ENCODE measurements at places on chromosomes 2 and 18.
A peak's percentile ranks its signal among the peaks of the same experiment; 100 is the strongest.

DNA sequence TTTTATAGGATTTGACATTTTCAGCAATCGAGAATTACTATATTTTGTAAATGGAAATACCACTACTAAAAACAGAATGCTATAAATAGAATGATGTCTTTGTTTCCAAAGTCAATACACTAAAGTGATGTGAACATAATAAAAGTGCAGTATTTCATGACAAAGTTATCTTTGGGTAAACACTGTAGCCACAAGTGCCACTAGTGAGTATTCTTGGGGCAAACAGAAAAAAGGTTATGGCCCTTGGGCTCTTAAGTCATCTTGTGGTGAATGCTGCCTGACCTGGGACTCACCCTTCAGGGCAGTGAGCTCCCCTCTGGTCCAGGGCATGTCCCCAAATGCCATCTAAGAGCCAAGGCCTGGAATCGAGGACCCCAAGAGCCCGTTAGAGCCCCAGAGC is 99.2 kb upstream of the KYNU start:
- no peak for DNase-seq

GRCh38 chr2:239932881-239933735 is 92.0 kb downstream of the NDUFA10 start:
- DNase-seq = no peak

- DNase-seq = peak; percentile 78
These were observed 18.1 kb upstream of the B4GALT6 start for GRCh38 chr18:31702449-31702848.

DNA sequence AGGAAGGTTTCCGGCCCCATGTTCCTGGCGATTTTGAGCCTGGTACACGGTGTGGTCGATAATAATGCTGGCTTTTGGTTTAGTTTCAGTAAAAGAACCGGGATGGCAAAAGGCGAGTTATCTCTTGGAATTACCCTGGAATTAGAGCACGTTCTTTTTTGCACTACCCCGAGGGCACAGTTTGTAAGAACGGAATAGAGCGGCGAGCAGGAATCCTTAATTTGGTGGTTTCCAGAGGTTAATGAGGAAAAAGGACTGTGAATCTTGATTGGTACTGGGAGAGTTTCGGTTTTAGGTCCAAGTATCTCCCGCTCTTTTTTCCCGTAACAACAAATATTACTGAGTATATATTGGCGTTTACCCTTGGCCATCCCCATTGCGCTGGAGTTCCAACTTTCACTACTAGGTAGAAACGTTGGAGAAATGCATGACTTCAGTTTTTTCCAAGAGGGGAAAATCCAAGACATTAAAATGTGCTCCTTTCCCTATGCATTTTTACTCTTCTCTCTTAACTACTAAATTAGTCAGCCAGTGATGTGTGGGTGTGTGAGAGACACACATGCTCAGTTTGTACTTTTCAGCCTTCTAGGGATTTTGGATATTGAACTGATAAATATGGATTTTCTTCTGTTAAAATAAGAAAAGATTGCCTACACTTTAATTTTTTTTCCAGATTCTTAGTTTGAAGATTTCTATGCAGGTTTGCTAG is 160.8 kb downstream of the AGPS start:
- DNase-seq = peak; percentile 52

GRCh38 chr18:57054891-57055290 is 92.0 kb upstream of the BOD1L2 start:
- no peak for DNase-seq

- DNase-seq = no peak
These were observed 16.3 kb downstream of the GPN1 start for GRCh38 chr2:27645197-27645596.

GRCh38 chr2:174654419-174654941 is 56.9 kb upstream of the WIPF1 start:
- no peak for DNase-seq

- DNase-seq = no peak
These were observed 155.5 kb upstream of the ACVR2A start for GRCh38 chr2:147689220-147689909.

DNA sequence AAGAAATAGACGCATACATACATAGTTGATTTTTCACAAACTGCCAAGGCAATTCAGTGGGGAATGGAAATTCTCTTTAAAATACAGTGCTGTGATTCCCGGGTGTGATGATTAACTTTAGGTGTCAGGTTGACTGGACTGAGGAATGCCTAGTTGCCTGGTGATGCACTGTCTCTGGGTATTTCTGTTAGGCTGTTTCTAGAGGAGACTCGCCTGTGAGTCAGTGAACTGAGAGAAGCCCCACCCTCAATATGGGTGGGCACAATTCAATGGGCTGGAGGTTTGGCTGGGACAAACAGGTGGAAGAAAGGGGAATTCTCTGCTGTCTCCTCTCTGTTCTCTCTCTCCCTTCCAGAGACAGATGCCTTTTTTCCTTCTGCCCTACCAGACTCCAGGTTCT is 187.6 kb downstream of the ARHGAP28 start:
- no peak for DNase-seq

DNA sequence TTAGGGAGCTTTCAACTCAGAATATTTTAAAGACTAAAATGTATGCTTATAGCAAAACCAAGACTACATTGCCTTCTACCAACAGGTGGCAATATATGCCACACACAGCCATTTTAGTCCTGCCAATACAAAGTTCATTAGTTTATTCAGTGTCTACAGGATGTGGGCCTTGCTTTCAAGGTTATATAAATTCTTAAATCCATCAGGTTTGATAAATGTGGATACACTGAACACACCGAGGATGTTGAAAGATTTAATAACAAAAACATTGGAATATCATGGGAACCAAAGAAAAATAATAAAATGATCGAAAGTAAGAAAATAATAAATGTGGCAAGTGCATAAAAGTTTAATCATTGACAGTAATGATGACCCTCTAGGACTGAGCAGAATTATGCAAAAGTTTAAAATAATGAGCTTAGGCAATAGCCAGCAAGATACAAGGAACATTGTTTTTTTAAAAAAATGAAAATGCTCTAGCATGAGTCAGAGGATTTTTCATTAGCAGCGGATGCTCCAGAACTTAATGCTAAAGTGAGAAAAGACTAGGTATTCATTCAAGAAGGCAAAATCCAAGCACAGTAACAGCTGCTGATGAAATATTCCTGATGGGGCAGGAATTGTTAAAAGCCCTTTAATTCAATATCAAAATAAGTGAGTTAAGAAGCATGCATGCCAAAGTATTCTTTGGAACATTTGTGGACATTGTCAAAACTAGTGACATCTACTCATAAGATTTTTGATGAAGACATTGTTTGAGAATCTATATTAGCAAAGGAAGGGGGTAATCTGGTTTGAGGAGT is 14.2 kb downstream of the SCN9A start:
- DNase-seq = peak; percentile 64

DNA sequence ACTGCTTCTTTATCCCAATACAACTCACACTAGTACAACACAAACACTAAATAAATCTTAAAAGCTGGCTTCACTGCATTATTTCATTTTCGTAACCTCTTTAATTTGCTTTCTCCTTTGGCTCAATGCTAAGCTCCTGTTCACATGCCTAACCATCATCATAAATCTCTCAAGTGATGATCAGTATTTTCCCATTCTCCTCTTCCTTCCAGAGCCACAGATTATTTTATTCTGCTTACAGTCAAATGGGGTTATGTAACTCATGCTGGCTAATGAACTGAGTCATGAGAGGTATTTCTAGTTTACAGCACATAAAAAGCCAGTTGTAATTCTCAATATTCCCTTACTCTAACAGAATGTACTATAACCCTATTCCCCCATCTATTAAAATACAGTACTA is 350.4 kb upstream of the ZC3H15 start:
- DNase-seq = no peak

GRCh38 chr2:63669596-63669995 is 80.8 kb downstream of the MDH1 start:
- DNase-seq = no peak

DNA sequence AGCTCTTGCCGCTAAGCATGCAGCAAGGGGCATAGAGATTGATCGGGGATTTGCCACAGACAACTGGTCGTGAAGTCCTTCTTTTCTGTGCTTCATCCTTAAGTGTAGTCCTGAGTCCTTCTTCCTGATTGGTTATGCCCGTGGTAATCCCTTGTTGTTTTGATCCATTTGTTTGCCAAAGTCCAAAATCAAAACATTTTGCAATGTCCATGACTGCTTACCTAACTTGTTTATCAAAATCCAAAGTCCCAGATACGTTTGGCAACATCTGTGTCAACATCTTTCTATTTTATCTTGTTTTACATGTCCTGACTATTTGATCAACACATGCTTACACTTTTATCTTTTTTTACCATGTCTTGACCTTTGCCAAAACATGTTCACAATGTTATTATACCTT is 229.0 kb upstream of the ZNF804A start:
- DNase-seq = no peak

DNA sequence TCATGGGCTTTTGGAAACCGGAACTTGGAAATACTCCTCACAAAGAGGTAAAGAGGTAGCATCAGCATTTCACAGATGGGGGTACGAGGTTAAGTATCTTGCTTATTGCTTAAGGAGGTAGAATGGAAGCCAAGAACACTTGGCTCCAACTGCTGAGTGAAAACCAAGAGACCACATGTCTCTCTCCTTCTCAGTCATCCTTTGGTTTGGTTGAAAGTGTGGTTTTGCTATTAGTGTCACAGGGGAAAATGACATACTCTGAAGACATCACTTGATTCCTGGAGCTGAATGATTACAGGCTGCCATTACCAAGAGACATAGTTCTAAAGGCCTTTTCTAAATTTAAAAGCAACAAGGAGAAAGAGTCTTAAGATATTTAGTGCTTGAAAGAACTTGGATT is 41.5 kb downstream of the ANTXR1 start:
- no peak for DNase-seq

DNA sequence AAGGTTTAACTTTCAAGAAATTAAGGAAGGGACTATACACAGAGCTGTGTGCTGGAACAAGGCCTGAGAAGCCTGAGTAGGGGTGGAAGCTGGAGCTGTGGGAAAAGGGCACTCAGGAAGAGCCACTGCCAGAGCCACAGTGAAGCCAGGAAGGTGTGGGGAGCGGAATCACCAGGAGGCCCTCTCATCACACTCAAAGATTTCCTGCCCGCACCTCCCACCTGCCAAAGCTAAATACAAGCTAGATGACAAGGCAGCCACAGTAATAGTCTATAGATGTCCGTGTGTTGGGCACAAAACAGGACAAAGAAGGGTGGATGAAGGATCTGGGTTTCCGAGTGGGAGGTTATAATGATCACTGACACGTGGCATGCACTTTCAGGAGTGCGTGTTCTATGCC is 126.0 kb downstream of the ZNF532 start:
- DNase-seq = no peak

- no peak for DNase-seq
These were observed 239.9 kb downstream of the AGAP1 start for GRCh38 chr2:235733761-235734160.

GRCh38 chr2:176096243-176096985 is 3.2 kb upstream of the HOXD12 start:
- DNase-seq = no peak

DNA sequence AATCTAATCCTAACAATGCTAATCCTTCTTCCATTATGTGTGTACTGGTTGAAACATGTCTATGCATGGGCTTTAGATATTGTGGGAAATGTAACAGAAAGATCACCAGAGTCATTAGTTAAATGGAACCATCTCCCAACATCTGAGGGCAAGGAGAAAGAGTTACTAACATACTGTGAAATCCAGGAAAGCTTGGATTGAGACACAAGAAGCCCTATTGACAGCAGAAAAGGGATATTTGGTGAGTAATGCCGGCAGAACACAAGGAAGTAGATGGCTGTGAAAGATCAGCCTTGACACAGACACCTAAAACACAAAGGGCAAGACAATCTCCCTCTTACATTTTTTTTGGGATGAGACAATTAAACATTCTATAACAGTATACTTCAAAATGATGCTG is 28.5 kb upstream of the LAMA1 start:
- DNase-seq = no peak

DNA sequence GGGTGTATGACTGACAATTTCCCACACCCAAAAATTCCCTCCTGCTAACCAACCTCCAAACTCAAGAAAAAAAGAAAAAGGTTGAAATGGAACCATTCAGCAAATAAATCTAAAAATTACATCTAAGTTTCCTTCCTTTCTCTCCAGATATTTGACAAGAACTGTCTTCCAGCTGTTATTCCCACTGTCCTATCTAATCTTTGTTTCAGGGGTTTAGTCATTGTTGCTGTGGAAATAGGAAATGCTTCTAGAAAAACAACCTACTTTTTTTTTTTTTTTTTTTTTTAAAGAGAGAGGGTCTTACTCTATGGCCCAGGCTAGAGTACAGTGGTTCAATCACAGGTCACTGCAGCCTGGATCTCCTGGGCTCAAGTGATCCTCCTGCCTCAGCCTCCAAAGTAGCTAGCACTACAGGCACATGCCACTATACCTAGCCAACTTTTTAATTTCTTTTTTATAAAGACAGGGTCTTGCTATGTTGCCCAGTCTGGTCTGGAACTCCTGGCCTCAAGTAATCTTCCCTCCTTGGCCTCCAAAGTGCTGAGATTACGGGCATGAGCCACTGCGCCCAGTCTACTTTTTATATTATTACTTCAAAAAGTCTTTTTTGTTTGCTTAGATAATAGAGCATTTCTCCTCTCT is 88.1 kb downstream of the ITSN2 start:
- no peak for DNase-seq

DNA sequence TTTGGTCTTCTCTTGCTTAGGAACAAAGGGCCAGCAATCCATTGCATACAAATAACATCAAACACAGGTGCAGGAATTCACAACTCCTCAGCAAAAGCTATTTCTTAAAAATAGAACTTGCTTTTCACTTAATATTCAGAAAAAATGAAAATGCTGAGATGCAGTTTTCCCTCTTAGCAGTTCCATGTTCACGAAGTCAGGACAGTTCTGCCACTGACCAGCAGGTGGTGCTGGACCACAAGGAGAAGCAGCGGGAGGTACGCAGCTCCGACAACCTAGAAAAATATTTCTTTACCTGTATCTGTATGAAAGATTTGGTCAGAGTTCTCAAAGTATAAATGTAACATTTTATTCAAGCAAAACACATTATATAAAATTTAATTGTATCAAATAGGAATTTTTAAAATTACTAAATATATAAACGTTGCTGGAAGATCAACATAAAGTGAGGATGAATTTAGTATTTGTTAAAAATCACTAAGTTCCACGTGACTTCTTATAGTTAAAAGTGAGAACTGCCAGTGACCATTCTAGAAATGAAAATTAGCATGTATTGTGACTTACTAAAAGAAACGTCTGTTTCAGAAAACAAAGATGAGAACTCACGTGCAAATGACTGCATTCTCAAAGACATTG is 48.8 kb downstream of the ADNP2 start:
- peak; percentile 74 for DNase-seq

GRCh38 chr2:236161082-236161462 is 7.1 kb downstream of the GBX2 start:
- DNase-seq = no peak

GRCh38 chr2:186543561-186544131 is 46.2 kb upstream of the ITGAV start:
- no peak for DNase-seq

GRCh38 chr2:63786471-63786870 is 55.2 kb upstream of the UGP2 start:
- DNase-seq = no peak

- DNase-seq = no peak
These were observed 467.1 kb downstream of the SUCLG1 start for GRCh38 chr2:83991992-83992391.

- DNase-seq = no peak
These were observed 58.6 kb downstream of the FTCDNL1 start for GRCh38 chr2:199792381-199792780.

Measured in hematopoietic multipotent progenitor cell treated with erythropoietin and hydrocortisone succinate and interleukin-3 and kit ligand, for 8 days (in vitro differentiated cells).